Myometrial cell (primary cell): ENCODE measurements at places on chromosomes 7 and 10. TPM values are rescaled to one million over a fixed set of nuclear protein-coding genes. Genes with fewer than 3 reads are reported as not detected.

TMEM139 gene
- not detected in 2 replicates for total RNA-seq

AGAP6 gene
- 2.0 and 4.3 TPM in 2 replicates for total RNA-seq

IFRD1 gene
- total RNA-seq: 26.6 and 32.6 TPM in 2 replicates

FAM25G gene
- not detected in 2 replicates for total RNA-seq

MRM2 gene
- total RNA-seq: 18.2 and 20.4 TPM in 2 replicates

SNCG gene
- total RNA-seq: 16.1 and 25.4 TPM in 2 replicates

CALCR gene
- not detected in 2 replicates for total RNA-seq

LIPK gene
- not detected in 2 replicates for total RNA-seq

ADCY1 gene
- total RNA-seq: 0.71 TPM in 1 of 2 replicates, not detected in the other

C10orf120 gene
- total RNA-seq: not detected in 2 replicates

PON1 gene
- not detected in 2 replicates for total RNA-seq

GPR26 gene
- total RNA-seq: not detected in 2 replicates

HMX2 gene
- not detected in 2 replicates for total RNA-seq

CLCN1 gene
- not detected in 2 replicates for total RNA-seq

TRIM73 gene
- total RNA-seq: under 0.01 TPM in 1 of 2 replicates, not detected in the other

GTF2IRD1 gene
- total RNA-seq: 21.4 and 25.7 TPM in 2 replicates

ZNF467 gene
- 1.4 and 3.0 TPM in 2 replicates for total RNA-seq

ARL3 gene
- total RNA-seq: 9.8 and 14.2 TPM in 2 replicates

PTPRN2 gene
- total RNA-seq: 0.58 and 1.1 TPM in 2 replicates

VENTX gene
- not detected in 2 replicates for total RNA-seq

NUDCD3 gene
- total RNA-seq: 34.7 and 61.1 TPM in 2 replicates

CFAP58 gene
- 0.35 TPM in 1 of 2 replicates, not detected in the other for total RNA-seq

MACROH2A2 gene
- 11.3 and 12.4 TPM in 2 replicates for total RNA-seq

C7orf57 gene
- 0.18 TPM in 1 of 2 replicates, not detected in the other for total RNA-seq

TBXAS1 gene
- total RNA-seq: 3.5 and 11.5 TPM in 2 replicates

SLC25A28 gene
- 8.2 and 11.5 TPM in 2 replicates for total RNA-seq

TRIL gene
- total RNA-seq: under 0.01 TPM in 1 of 2 replicates, not detected in the other

CTTNBP2 gene
- 0.18 TPM in 1 of 2 replicates, not detected in the other for total RNA-seq

CALHM2 gene
- total RNA-seq: 38.6 and 52.5 TPM in 2 replicates

TMEM229A gene
- not detected in 2 replicates for total RNA-seq

NYAP1 gene
- total RNA-seq: 1.4 and 3.4 TPM in 2 replicates

DNAJC9 gene
- 23.9 and 28.0 TPM in 2 replicates for total RNA-seq

RET gene
- total RNA-seq: 0.29 and 0.35 TPM in 2 replicates

PTN gene
- 15.3 and 19.1 TPM in 2 replicates for total RNA-seq

CNPY1 gene
- total RNA-seq: not detected in 2 replicates

STAG3 gene
- total RNA-seq: 0.29 and 0.35 TPM in 2 replicates

DGKB gene
- total RNA-seq: under 0.01 and 0.89 TPM in 2 replicates
